ENCODE measurements at places on chromosomes 3 and 15.

- DNase-seq: no peak
Observed at GRCh38 chr3:36546226-36546625, 165.9 kb downstream of the STAC start.

DNA sequence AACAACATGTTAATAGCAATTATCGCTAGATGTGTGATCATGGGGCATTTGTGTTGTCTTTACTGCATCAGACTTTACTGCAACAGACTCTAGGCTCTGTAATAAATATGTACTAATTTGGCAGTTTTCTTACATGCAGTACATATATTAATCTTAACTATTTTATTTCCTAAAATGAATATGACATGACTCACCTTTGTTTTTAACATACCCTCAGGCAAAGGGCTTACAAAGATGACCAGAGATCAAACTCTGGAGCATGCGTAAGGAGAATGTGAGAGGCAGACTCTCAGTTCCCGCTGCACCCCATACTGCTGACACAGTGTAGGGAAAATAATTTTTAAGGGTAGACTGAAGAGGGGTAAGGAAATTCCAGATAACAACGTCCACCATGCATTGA lies 7.2 kb upstream of the FAM174B start:
- DNase-seq: no peak

GRCh38 chr3:12993517-12994356 lies 79.5 kb downstream of the IQSEC1 start:
- DNase-seq: peak; percentile 40

GRCh38 chr3:142888481-142889211 lies at the start of gene PCOLCE2:
Gene PCOLCE2 (minus strand): TSS chr3:142889083. CDS start chr3:142888896, 187 bp downstream.
- DNase-seq: peak; percentile 43

GRCh38 chr3:128319741-128320141 lies 146.9 kb downstream of the DNAJB8 start:
- no peak for DNase-seq

- no peak for DNase-seq
Observed at GRCh38 chr3:188624828-188625227, 470.9 kb downstream of the LPP start.

DNA sequence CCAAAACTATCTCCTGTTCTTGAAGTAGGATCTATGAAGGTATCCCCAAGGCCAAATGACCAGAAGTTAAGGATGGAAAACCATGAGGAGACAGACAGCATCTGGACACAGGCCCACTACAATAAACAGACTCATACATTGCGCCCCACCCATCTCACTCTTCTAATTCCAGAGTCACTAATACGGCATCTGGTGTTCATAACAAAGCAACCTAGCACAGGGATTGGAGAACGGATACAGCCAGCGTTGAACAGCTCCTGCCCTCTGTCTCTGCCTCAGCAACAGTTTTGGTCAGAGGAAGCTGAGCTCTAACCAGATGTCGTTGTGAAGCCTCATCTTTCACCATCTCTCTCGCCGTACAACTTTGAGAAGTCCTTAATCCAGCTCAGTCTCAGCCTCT lies 44.5 kb upstream of the CCDC80 start:
- no peak for DNase-seq

DNA sequence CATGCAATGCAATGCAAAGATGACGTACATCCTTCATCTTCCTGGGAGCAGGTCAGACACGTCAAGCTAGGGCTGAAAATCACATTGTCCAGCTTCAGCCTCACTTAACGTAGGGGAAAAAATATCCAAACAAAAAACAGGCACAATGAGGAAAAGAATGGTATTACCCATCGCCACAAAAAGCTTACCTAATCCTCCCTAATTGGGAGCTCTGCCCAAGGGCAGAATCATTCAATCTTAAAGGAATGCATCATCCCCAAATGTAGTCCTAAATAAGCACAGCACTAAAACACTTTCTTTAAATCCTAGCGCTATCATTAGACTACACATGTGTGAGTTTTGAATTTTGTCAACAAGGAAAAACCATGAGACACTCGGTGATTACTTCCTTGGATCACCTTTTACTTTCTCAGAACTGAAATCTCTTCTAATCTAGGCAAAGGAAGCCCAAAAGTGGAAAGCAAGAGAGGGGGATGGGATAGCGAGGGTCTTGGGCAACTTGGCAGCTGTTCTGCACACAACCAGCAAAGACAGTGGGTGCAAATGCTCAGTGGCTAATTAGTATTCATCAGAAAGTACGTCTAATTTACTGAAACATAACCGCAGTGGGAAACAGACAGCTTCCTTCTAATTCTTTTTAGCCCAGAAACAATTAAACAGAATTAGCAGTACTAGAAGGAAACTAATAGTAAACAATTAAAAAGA lies 87.4 kb downstream of the ADAMTS9 start:
- no peak for DNase-seq

GRCh38 chr3:153026026-153026425 lies 136.0 kb upstream of the RAP2B start:
- DNase-seq: no peak

DNA sequence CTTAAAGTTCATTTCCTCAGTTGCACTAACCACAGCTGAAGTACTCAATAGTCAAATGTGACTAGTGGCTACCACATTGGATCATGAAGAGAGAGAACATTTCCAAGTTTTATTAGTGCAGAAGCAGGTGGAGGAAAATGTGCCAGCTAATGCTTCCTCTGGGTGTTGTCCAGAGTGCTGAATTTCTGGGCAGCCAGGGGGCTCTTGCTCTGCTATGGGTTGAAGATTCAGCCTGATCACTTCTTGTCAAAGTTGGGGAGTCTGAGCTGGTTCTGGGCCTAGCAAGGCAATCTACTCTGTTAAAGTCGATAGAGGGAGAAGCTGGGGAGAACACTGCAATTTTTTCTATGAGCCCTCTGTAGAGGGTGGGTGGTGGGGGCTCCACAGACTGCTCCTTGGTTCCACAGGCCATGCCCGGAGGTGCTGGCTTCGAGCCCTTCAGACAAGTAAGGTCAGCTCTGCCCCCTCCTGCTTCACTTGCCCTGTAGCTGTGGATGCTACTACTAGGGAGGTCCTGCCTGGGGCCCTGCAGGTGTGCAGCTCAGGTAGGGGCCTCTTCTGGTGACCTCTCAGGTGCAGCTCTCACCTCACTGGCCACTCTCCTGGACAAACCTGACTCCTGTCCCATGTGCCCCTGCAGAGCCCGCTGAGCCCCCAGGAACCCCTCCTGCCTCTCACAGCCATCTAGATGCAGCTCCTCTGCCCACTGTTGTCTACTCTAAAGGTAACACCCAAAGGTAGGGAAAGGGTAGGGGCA lies 8.2 kb downstream of the ALG3 start:
- DNase-seq: peak; percentile 58

- no peak for DNase-seq
Observed at GRCh38 chr15:72060687-72061250, 57.2 kb downstream of the MYO9A start.

- DNase-seq: no peak
Observed at GRCh38 chr3:146246526-146246925, 4.4 kb downstream of the PLSCR4 start.

GRCh38 chr3:85476891-85477495 lies 518.2 kb downstream of the CADM2 start:
- no peak for DNase-seq

DNA sequence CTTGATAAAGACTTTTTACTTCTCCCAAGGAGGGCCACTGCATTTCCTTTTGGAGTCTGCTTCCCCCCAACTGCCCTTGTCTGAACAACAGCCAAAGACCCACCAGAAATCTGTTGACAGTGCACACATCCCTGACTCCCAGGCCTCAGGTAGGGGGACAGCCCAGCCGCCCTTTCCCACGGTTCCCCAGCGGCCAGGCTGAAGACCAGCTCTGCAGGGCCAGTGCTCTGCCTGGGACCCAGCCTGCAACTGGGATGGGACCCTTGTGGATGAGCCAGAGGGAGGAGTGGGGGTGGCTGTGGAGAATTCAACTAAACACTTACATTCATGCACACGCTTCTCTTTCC lies 8.1 kb upstream of the PRR23E start:
- DNase-seq: no peak

DNA sequence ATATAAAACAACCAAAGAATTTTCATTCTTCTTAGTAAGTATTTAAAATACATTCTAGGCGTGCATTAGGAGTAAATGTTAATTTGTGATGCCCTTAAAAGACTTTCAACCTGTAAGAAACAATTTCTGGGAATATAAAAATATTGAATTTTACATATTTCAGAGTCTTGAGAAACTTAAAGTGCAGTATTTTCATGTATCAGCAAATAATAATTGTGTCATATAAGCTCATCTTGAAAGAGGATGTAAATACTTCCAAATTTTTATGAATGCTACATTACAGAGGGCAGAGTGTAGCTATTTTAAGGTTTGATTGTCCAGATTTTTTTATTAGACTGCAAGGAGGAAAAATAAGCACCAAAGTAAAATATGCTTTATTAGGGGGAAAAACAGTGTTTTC lies 207.1 kb downstream of the VPS13C start:
- DNase-seq: no peak

DNA sequence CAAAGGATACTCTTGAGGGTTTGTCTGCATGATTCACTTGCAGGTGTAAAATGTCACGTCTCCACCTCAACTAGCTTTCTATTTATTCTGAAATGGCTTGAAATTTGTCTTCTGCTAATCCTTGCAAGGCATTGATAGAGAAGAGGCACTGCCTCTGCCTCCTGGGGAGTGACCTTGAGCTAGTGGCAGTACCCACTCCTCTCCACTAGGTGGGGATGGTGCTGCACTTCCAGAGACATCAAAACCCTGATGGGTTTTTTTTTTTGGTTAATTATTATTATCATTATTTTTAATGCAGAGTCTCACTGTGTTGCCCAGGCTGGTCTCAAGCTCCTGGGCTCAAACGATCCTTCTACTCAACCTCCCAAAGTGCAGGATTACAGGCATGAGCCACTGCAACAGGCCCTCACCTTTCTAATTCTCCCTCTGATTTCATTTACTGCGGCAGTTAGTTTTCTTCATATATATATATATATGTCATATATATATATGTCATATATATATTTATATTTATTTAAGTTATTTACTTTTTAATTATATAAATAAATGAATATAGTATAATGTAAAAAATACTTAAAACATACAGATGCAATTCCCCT lies 117.6 kb upstream of the EIF1B start:
- DNase-seq: peak; percentile 70

DNA sequence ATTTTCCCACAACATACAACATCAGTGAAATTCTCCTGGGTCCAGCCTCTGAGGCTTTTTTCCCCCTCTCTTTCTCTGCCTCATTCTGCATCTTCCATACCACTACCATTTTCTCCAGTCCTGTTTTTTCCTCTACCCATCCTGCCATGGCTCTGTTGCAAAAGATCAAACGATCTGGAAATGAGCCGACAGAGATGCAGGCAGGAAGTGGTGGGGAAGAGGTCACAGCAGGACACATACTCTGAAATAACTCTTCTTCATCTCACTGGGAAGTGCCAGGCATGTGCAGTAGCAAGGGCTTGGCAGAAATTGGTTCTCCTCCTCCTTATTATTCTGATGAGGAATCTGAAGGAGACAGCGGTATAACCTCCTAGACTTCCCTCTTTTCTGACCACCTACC lies 114.3 kb downstream of the CORO2B start:
- DNase-seq: no peak

GRCh38 chr3:160210341-160210740 lies 14.9 kb upstream of the C3orf80 start:
- no peak for DNase-seq

GRCh38 chr15:31013863-31014607 lies 22.6 kb upstream of the MTMR10 start:
- no peak for DNase-seq

DNA sequence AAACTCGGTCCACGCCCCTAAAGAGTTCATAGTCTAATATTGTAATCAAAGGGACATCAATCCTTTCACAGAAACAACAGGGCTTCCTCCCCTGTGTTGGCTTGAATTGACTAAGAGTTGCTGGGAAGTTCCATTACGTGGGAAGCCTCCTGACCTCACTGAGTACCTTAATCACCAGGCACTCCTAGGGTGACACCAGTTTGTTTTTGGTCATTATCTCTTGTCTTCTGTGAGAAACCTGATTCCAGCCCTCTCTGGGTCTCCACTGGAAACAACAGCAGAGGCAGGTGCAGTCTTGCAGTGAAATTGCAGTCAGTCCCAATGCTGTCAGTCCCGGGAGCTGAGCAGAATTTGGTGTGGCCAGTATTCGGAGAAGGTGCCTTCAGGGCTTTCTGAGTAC lies 55.4 kb downstream of the BOC start:
- DNase-seq: no peak

- no peak for DNase-seq
Observed at GRCh38 chr3:150421799-150422548, 13.9 kb downstream of the TSC22D2 start.

DNA sequence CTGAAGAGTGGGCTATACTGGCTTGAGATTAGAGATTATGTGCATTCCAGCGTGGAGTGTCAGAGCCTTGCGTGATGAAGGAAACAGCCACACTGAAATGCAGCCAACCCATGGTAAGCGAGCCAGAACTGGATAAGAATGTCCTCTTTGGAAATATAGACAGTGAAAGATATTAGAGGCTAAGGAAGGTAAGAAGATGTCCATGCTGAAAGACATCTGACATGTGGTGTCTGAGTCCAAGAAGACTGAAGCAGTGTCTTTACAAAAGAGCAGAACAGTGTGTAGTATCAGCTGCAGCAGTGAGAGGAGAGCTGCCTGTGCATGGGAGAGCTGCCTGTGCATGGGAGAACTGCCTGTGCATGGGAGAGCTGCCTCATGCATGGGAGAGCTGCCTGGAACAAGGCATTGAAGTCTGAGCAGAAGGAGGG lies 672.2 kb downstream of the DIPK2A start:
- no peak for DNase-seq

DNA sequence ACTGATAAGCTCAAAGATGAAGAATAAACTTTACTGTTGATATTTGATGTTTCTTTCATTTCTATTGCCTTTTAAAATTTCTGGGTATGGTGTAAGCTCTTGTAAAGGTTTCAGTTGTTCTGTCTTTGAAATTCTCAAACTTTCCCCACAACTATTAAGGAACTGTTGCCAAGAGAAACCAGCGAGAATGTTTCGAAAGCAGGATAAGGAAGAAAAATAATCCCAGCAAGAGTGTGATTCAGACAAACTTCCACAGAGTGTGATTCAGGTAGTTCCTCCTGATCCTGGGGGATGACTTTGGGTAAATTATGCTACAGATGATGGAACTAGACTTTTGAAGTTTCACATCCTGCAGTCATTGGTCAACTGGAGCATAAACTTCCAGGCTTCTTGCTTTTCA lies 632.0 kb downstream of the NSUN3 start:
- no peak for DNase-seq

GRCh38 chr3:48409291-48410201 lies 20.3 kb downstream of the PLXNB1 start:
- no peak for DNase-seq

GRCh38 chr3:51891242-51892039 lies 11.7 kb downstream of the IQCF1 start:
- no peak for DNase-seq

GRCh38 chr3:49411968-49412631 lies at the start of the genes RHOA and TCTA:
Gene RHOA (minus strand): TSS chr3:49411976. CDS start chr3:49375589, 36,387 bp downstream.
Gene TCTA (plus strand): TSS chr3:49412423. CDS start chr3:49412427, 4 bp downstream.
- peak; percentile 96 for DNase-seq

Data from endothelial cell (in vitro differentiated cells).